ENCODE measurements at places on chromosomes 12 and 14.

- DNase-seq = no peak
Observed at GRCh38 chr12:79435742-79436141, 255.0 kb downstream of the PAWR start.

DNA sequence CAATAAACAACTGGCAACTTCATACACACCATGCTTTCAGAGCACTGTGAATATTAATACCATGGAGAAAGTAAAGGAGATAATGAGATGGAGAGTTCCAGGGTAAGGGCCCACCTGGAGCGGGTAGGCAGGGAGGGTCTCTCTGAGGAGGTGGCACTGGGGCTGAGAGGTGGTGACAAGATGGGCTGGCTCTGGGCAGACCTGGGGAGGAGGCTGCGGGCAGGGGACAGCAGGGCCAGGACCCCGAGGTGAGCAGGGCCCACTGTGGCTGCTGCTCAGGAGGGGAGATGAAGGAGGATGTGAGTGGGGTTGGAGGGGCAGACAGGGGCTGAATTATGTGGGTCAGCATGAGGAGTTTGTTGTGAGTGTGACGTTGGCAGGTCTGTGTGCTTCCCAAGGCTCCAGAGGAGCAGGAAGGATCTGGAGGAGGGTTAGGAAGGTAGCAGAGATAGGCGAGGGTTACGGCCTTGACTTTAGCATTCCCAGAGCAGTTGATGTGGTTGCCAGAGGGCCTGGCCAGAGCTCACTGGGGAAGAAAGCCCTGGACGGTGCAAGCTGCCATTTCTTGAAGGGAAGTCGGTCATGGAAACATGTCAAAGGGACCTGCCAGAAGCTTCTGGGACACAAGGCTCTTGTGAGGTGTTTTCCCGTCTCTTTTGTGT, 88.2 kb downstream of the CACNA1C start:
- DNase-seq = no peak

- DNase-seq = no peak
Observed at GRCh38 chr12:114657597-114657920, 26.4 kb downstream of the TBX3 start.

- DNase-seq = peak; percentile 9
Observed at GRCh38 chr14:104935026-104935650, 10.5 kb downstream of the PLD4 start.

DNA sequence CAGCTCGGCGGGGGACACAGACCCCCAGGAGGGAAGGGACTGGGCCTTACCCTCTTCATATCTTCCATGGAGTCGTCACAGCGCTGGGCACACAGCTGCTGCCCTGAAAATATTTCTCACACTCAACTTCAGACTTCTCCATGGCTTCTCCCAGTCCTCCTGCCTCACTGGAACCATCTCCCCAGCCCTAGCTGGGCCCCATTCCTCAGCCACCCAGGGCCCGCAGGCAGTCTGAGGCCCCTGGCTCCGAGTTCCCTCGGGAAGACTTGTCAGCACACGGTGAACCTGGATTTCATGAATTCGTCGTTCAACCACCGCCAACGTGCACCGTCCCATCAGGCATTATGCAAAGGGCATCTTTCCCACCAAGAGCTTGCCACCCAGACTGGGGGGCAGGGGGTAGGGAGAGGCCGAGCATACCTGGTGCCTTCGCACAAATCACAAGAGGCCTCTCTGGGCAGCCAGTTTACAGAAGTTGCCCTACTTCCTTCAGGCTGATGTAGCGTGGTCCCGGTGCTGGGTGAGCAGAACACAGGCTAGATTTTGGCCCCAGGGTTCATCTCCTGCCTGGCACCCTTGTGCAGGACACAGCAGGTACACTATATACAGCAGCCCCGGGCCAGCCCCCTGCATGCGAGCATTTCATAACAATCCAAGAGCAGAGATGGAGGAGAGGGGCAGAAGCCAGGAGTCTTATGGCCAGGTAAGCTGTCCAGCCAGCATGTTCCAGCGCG, 44.2 kb downstream of the LTBP2 start:
- no peak for DNase-seq

- DNase-seq = no peak
Observed at GRCh38 chr12:42221726-42222125, 16.3 kb downstream of the YAF2 start.

DNA sequence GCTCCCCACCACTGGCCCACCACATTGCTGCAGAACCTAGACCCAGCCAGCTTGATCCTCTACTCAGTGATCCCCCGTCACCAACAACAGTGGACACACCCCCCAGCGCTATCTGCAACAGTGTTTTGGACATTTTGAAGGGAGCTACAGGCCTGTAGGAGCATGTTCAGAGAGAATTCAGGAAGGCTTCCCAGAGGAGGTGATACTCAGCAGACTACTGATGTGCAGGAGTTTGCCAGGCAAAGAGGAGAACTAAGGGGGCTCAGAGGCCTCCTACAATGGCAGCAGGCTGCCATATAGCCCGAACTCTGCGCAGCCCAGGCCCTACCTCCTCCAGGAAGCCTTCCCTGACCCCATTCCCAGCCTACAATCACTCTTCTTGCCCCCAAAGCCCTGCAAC, 70.0 kb downstream of the SYNE3 start:
- DNase-seq = no peak

- no peak for DNase-seq
Observed at GRCh38 chr14:100348253-100348729, 25.2 kb downstream of the SLC25A47 start.

- no peak for DNase-seq
Observed at GRCh38 chr12:87274594-87275245, 754.5 kb downstream of the C12orf50 start.

DNA sequence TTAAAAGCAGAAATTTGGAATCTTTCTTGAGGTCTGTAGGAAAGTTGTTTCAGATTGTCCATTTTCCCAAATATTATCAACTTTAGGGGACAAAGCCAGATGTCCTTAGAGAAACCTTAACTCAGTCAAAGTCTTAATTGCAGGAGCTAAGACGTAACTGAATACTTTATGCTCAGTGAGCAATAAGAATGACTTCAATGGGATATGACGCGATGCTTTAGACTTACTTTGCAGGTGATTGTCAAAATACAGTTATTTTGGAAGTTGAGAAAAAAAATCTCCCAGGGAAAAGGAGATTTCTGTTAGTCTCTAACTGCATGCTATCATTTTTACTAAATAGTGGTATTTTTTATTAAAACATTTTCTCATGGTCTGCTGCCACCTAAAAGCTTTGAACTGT, 750.9 kb upstream of the STXBP6 start:
- no peak for DNase-seq

DNA sequence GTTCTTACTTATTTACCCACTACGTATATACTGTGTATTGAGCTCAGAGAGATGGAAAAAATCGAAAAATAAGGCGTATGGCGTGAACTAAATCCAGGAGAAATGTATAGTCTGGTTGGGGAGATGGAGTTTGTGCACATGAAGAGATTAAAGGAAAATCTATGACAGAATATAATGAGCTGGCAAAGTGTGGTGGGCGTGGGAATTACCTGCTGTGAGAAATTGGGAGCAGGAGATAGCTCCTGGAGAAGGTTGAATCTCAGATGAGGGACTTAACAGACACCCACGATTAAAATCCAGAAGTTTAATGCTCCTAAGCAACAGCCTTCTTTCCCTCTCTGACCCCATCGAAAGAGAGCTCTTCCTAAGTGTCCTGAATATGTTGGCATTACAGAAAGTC, 224.2 kb upstream of the FKBP4 start:
- DNase-seq = no peak

DNA sequence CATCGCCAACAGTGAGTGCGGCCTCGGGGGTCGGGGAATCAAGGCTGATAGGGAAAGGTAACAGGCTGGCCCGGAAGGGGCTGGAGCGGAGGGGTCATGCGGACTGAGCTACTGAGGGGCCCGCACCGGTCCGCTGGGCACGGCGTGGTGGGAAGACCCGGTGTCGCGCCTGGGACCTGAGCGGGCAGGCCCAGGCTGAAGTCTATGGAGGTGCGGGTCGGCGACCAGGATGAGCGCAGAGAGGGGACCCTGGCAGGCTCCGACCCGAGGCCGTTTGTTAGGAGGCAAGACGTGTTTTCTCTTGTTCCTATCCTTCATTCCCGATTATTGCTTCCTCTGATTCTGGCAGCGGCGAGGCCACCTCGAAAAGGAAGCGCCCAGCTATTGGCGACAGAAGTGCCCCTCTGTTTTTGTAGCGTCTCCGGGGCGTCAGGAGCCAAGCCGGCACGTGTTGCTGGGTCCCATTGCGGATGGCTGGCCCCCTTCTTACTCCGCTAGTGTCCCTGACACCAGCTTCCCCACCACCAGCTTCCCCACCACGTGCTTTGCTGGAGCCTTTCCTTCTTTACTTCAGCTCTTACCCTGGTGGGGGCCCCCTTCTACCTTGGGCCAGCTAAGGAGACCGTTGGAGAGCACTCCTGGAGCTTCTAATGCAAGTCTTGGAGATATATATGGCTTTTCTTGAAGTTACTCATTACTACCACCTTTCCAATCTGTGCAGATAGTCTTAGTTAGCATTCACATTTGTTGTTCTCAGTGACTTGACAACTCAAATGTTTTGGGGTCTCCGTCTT, 653 bp downstream of the PA2G4 start:
- peak; percentile 23 for DNase-seq

- no peak for DNase-seq
Observed at GRCh38 chr14:87457720-87458119, 535.3 kb downstream of the GALC start.

DNA sequence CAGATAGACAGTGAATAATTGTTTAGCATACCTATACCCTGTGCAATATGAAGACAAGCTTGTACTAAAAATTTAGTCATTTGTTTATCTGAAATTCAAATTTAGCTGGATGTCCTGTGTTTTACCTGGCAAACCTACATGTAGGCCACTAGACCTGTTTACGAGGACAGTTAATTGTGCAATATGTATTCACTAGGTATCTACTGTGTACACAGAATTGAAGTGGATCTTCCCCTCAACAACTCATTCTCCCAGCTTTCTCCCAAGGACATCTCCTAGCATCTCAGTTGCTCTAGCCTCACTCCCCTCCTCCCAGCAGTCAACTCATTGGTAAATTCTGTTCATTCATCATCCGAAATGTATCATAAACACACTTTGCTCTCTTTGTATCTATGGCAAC, 25.3 kb downstream of the AK7 start:
- no peak for DNase-seq

DNA sequence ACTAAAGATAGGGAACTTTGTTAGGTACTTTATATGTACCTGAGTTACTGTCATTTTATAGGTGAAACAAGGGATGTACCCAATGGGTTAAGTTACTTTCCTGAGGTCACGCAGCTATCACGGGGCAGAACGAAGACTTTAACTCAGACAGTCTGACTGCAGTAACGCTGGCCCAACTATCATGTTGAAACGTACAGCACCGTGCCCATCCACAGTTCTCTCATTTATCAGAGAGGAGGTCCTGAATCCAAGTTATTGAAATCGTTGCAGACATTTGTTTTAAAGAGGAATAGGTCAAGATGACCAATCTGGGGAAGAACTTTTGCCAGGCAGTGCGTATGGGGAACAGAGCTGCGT, 587 bp upstream of the C12orf75 start:
- no peak for DNase-seq

DNA sequence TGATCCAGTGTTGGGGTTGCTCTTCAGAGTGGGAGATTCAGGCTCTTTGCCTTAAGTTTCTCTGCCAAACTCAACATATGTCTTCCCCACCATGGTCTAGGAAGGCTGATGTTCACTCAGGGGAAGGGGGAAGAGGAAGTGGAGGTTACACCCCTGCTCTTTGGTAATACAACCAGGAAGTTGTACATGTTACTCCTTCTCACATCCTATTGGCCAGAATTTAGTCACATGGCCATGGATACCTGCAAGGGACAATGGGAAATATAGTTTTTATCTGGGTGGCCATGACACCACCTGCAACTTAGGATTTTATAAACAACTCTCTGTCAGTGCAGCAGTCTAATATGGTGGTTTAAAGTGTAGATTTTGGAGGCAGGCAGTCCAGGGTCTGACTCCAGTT, 150.9 kb downstream of the TBX5 start:
- DNase-seq = no peak
